ENCODE measurements at places on chromosomes 7 and 10. TPM values are rescaled to one million over a fixed set of nuclear protein-coding genes. Genes with fewer than 3 reads are reported as not detected.
A peak's percentile ranks its signal among the peaks of the same experiment; 100 is the strongest.

DNA sequence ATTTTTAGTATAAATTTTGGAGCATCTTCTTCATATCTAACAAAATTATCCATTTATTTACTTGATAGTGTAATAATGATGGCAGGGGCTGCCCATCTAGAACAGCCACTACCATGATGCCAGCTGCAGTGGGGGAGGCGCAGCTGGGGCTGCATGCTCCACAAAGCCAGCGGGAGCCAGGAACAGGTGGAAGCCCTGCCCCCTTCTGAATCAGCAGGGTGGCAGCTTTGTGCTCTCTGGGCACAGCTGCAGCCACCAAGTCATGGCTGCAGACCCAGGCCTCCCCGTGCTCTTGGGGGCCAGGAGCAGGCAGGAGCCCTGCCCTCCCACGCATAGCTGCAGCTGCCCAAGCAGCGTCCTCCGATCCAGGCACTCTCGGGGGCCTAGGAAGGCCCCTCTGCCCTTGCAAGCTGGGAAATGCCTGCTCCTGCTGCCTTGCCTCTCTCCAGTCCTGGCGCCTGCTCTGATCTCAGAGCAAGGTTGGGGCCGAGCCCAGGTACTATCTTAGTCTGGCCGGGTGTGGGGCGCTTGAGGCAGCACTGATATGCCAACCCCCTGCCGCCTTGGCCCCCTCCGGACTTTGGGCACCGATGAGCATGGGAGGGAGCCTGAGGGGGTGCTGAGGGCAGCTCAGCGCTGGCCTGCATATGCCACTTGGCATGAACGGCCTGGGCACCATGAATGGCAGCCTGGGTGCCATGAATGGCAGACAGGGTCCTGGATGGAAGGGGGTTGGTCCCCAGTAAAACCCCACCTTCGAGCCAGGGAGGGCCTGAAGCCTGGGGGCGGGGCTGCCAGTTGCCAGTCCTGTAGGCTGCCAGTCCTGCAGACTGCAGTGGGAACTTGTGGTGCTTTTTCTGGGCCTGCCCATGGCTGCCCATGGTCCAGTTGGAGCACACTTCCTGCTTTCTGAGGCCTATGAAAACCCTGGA lies 1110.8 kb upstream of the POT1 start:
- no peak for DNase-seq

DNA sequence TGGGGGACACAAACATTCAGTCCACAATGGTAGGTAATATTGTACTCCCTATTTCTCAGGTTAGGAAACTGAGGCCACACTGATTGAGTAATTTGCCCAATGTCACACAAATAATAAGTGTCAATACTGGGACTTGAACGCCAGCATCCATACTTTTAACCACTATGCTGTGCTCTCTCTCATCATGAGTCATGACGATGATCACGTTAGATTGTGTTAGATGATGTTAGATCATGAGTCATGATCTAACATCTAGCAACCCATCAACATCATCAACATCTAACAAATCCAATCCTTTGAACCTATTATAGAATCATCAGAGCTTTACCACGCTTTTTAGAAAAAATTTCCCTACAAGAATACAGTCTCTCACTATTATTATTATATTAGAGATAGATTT lies 28.1 kb upstream of the HERPUD2 start:
- DNase-seq, result no peak

GRCh38 chr7:21580073-21580521 lies 37.3 kb downstream of the DNAH11 start:
- no peak for DNase-seq

JCAD gene
- polyA plus RNA-seq, result 24.7 TPM

GRCh38 chr7:141874787-141875186 lies 33.5 kb upstream of the PRSS37 start:
- DNase-seq, result no peak

AS3MT gene
- polyA plus RNA-seq, result 8.3 TPM

DNA sequence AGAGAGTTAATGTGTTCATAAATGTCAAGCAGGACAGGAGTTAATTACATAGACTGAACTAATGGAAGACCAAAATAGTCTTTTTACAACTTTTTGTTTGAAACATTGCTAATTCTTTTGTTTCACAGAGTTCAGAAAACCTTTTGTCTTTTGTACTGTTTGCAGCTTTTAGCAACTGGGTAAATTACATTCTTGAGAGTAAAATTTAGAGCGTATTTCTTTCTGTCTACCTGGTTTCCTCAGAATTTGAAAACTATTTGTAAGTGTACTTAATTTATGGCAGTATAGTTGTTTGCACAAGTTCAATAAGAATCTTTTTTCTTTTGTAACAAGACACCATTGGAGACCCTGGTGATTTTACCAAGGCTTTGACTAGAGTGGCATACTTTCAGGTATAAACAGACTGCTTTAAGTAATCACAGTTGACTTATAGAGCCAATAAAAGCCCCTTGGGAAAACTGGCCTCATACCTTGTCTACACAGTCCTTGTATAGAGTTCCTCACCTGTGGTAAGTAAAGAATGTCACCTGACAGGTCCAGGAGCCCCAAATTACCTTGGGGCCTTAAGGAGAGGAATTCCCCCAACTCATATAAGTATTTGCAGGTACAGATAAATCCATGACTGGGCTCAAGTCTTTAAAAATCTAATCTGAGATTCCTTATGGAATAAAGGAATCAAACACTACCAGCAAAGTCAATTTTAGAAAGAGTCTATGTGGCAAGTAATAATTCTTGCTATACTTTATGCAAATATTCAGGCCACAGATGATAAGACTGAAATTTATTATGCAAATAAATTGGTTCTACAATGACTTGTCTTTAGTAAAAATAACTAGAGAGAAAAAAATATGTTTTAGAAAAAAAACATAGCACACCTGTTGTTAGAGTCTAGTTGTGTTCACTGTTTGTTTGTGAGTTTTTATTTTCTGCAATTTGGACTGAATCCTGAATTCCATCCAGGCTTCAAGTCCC lies 23.6 kb upstream of the CREB3L2 start:
- DNase-seq, result no peak

- DNase-seq, result no peak
Observed at GRCh38 chr10:132861116-132861691, 75.3 kb upstream of the NKX6-2 start.

KCP gene
- polyA plus RNA-seq, result 1.9 TPM

DNA sequence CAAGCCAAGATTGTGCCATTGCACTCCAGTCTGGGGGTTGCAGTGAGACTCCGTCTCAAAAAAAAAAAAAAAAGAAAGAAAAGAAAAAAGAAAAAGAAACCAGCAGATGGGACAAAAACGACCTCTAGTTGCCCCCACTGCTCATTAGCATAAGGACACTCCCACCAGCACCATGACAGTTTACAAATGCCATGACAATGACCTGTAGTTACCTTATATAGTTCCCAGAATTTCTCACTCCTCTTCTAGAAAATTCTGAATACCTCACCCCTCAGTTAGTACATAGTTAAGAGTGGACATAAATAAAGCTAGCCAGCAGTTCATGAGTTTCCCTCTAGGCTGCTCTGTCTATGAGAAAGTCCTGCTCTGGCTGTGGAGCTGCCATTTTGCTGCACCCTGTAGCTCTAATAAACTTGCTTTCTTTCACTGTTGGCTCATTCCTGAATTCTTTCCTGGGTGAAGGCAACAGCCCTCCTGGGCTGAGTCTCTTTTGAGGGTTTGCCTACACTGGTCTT lies 276.8 kb upstream of the AKR1E2 start:
- DNase-seq, result no peak

GRCh38 chr7:81956520-81956919 lies 186.7 kb upstream of the HGF start:
- DNase-seq, result peak; percentile 28

CCDC71L gene
- polyA plus RNA-seq, result 3.6 TPM

RNF148 gene
- not detected for polyA plus RNA-seq

HACD1 gene
- 168 TPM for polyA plus RNA-seq

GRCh38 chr10:42491001-42491592 lies 147.3 kb downstream of the ZNF33B start:
- no peak for DNase-seq

CACNB2 gene
- polyA plus RNA-seq, result 1.5 TPM

FRMPD2 gene
- polyA plus RNA-seq, result 0.16 TPM

TCAF2 gene
- 11.7 TPM for polyA plus RNA-seq

DNA sequence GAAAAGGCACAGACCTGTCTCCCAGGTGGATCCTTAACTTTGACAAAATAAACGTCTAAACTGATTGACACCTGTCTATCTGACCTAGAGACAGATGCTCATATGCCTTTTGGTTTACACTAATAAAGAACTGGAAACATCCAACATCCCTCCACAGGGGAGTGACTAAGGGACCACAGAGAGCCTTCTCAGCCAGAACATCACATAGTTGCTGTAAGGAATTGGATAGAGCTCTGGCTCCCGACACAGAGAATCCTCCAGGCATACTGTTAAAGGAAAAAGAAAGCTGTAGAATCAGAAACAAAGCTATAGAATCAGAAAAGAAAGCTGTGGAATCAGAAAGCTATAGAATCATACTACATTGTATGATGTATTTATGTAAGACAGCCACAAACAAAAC lies 258.8 kb downstream of the STK31 start:
- no peak for DNase-seq

CALY gene
- not detected for polyA plus RNA-seq

- DNase-seq, result no peak
Observed at GRCh38 chr10:36671607-36672006, 453.8 kb upstream of the ANKRD30A start.

- no peak for DNase-seq
Observed at GRCh38 chr7:728602-729001, 1.5 kb upstream of the PRKAR1B start.

- no peak for DNase-seq
Observed at GRCh38 chr7:96674565-96674964, 35.1 kb downstream of the SEM1 start.

DNA sequence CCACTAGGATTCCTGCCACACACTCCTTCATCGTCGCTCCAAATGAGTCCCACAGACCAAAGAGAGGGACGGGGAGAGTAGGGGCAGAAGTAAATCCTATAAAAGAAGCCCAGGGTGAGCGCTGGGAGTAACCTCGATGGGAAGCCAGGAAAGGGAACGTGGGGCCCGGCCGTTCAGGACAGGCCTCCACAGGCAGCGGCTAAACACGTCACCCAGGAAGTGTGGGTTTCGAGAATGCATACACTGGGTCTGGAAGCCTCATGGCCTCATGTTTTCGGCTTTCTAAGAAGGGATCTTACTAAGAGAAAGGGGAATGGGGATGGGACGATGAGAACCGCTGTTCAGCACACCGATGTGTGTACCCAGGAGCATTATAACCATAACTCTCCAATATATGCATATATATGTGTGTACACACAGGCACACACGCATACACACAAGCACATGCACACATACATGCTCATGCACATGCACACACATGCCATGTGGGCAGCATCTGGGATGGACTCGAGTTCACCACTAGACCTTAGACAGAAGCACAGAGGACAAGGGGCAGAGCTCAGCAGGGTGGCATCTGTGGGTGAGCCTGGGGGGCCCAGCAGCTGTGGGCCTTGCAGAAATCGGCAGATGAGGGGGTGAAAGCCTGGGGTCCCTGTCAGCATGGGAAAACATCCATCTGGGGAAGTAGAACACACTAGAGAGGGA lies 14.8 kb upstream of the CNPY1 start:
- no peak for DNase-seq

LIPM gene
- polyA plus RNA-seq, result not detected

GRCh38 chr10:117174439-117175214 lies 22.7 kb upstream of the KCNK18 start:
- DNase-seq, result peak; percentile 32

All from forelimb muscle (tissue), 1 donor.